Smooth muscle cell of the umbilical artery (primary cell): ENCODE measurements at places on chromosomes 4 and X. TPM values are rescaled to one million over a fixed set of nuclear protein-coding genes. Genes with fewer than 3 reads are reported as not detected.

Gene TEX13B
- total RNA-seq = not detected in 2 replicates

Gene PITX2
- 33.3 and 60.6 TPM in 2 replicates for total RNA-seq

Gene AKAP14
- total RNA-seq = not detected in 2 replicates

Gene FOXO4
- total RNA-seq = 3.5 and 4.2 TPM in 2 replicates

Gene IQSEC2
- 4.9 and 6.2 TPM in 2 replicates for total RNA-seq

Gene AFF2
- 3.6 and 6.8 TPM in 2 replicates for total RNA-seq

Gene AWAT2
- not detected in 2 replicates for total RNA-seq
